NCI-H2081 treated with DMSO at 0.1 percent for 48 hours (cell line): ENCODE measurements at places on chromosomes 3 and 15.

DNA sequence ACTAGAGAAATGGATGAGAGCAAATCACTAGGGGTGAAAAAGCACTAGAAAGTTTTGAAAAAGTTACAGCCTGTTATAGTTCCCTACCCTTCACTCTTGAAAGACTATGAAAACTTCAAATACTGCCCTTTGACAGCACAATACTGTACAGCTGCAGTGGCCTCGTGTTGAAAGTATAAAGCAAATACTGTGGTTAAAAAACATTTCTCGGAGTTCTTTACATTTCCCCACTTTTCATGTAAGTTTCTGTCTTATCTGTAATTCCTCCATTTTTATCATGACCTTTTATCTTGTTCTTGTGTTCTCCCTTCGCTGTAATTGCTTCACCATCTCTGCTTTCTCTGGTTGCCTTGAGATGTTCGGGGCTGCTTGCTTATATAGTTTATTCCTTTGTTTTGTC is 423.8 kb upstream of the CFAP20DC start:
- DNase-seq, result no peak

DNA sequence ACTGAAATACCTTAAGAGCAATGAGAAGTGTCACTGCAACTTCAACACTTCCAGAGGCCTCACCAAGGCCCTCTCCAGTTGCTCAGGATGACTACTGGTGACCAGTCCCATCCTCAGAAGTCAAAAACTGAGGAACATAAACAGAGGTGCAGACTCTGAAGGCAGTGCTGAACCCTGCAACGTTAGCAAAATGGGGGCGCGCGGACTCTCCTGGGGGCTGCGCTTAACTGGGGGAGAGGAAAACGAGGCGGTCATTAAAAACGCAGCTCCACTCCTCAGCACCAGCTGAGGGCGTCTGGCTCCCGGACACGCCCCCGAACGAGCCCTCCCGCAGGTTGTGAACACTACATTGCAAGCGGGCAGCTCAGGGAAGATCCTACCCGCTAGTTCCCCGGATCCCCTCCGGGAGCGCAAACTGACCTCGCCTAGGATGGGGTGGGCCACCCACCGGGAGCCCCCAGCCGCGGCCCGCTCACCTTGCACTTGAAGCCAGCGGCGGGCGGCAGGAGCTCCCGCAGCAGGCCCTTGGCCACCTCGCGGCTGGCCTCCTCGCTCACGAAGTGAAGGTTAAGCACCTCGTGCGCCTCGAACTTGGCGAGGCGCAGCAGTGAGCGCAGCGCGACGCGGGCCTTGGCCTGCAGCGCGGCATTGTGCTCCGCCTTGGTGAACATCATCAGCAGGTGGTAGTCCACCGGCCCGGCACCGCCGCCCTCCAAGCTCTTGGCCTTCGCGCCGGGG is 711 bp downstream of the XXYLT1 start:
- DNase-seq, result no peak

GRCh38 chr3:140972833-140973232 is 31.2 kb downstream of the SLC25A36 start:
- DNase-seq, result no peak

DNA sequence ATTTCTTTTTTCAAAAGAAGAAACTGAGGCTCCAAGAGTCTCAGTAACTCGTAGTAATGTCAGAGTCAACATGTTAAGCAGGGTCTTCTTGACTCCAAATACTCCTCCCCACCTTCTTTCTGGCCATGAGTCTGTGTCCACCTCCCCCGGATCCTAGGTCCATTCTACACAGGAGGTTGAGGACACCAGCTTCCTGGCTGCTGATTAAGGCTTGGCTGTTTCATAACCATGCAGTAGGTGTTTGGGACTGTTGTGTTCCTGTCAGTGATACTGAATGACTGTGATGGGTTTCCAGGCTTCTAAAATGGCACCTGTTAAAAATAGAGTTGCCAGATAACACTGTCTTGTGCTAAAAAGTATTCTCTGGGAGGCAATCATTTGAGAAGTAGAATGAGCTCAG is 130.8 kb upstream of the IL12A start:
- no peak for DNase-seq

GRCh38 chr15:94298364-94298763 is 67.0 kb downstream of the MCTP2 start:
- no peak for DNase-seq

GRCh38 chr3:161347726-161348125 is 23.6 kb downstream of the SPTSSB start:
- no peak for DNase-seq
